Right cardiac atrium (tissue), 5 donors: ENCODE measurements at places on chromosomes 5 and 9.

- peak; percentile 66 for DNase-seq
These were observed 765 bp downstream of the MARCHF6 start for GRCh38 chr5:10354048-10354872.

DNA sequence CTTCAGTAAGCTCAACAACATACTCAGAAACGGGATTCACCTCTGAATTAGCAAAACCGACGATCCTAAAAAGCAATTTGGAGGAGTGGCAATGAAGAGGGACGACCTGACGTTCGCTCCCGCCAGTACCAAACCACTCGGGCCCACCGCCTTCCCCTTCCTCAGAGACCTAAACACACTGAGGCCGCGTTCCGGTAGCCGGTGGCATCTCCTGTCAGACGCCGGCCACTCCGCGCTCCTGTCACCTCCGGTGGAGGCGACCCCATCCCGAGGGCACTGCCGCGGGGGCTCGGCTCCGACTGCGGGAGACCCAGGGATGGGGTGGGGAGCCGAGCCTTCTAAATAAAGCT is 617 bp downstream of the PPP6C start:
- peak; percentile 71 for DNase-seq

- no peak for DNase-seq
These were observed 63.3 kb downstream of the PLPP1 start for GRCh38 chr5:55471468-55471867.

DNA sequence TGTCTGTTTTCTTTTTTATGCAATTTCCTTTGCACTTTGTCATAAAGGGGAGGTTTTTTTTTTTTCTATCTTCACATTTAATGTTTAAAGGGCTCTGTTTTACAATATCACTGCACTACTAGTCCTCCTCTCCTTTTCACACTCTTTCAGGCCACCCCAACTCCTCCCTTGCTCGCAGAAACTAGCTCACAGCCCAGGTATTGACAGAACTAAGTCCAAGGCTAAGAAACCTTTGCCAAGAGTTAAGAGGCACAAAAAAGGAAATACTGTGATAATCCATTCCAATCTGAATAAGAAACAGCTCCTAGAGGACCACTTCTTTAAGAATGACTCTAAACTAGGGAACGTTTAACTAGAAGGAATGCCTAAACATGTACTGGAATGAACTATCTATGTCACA is 1.1 kb upstream of the FGF10 start:
- DNase-seq = no peak

- DNase-seq = peak; percentile 88
These were observed 86.4 kb downstream of the GALNT10 start for GRCh38 chr5:154276973-154277331.

DNA sequence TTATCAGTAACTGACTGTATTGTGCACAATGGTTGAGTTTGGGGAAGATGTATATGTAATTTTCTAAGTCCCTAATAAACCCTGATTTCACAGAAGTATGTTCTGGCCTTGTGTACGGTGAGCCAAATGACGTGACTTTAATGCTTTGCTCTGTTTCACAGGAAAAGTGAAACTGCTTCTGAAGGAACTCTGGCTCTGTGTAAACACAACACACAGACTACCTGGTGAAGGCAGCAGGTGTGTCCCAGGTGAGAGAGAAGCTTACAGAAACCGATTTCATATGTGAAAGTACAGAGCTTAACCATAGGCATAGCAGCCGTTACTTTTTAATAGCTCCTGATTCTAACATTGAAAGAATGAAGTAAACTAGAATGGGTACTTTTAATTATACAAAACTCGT is 31.9 kb downstream of the ICE1 start:
- no peak for DNase-seq

DNA sequence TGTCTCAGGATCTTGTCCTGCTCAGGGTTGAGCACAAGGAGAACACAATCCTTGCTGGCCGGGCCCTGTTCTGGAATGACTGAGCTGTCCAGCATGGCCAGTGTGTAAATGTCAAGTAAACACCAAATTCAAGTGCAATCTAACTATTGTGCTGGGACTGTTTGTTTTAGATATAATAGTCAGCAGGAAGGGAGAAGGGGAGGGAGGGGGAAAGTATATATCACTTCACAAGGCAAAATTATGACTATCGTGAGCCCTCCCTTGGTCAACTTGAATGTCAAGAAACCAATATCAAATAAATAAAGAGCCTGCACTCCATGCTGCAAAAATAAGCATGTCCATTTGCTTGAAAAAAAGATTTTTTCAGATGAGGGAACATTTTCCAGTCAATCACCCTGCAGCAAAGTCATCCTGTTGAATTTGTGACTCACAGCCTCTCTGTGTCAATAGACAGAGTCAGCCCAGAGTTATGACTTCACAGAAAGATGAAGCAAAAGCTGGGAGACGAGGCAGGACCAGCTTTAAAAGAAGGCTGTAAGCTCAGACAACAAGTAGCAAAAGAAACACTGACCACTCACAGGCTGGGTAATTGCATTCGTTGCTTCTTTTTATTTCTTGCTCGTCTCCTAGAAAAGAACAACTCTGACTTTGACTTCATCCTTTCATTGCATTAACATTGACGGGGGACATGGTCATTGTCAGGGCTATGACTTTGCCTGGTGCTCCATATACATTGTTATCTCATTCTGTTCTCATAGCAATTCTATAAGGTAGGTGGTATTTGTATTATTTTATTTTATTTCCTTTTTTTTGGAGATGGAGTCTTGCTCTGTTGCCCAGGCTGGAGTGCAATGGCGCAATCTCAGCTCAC is 15.3 kb upstream of the KLF4 start:
- DNase-seq = peak; percentile 83

GRCh38 chr5:3103262-3103811 is 351.9 kb upstream of the IRX2 start:
- DNase-seq = no peak

- peak; percentile 97 for DNase-seq
These were observed 821 bp downstream of the CTNNA1 start for GRCh38 chr5:138753794-138754698.

GRCh38 chr9:108087781-108088180 is 598.2 kb upstream of the KLF4 start:
- DNase-seq = no peak

GRCh38 chr5:172832383-172833315 is 1.4 kb upstream of the ERGIC1 start:
- no peak for DNase-seq

- no peak for DNase-seq
These were observed 117.2 kb upstream of the TBCA start for GRCh38 chr5:77893225-77893860.

DNA sequence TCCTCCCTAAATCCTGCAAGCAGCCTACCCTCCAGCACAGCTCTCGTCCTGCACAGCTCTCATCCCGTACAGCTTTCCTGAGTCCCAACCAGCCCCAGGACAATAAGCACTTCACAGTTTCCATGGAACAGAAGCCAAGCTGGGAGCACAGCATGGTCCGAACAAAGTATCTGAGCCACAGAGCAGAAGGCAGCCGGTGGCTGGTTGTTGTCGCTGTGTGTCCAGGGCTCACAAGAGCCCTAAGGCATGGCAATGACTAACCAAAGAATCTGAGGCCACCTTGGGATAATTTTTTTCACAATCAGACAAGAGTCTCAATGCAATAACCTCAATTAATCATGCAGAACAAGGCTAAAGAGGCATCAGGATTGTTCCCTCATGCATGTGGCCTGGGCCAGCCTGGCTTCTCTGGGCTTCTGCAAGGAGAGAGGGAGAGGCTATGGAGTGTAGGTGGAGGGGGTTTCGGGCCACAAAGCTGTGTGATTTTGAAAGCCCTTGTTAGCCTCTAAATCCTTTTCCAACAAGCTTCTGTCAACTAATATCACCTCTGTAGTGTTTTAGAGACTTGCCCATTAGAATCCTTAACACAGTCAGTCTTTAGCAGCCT is 323.4 kb downstream of the PIK3R1 start:
- DNase-seq = no peak

GRCh38 chr5:140207250-140207964 is 32.4 kb downstream of the CYSTM1 start:
- no peak for DNase-seq

- peak; percentile 27 for DNase-seq
These were observed 159.2 kb downstream of the ZDHHC21 start for GRCh38 chr9:14533867-14534640.

DNA sequence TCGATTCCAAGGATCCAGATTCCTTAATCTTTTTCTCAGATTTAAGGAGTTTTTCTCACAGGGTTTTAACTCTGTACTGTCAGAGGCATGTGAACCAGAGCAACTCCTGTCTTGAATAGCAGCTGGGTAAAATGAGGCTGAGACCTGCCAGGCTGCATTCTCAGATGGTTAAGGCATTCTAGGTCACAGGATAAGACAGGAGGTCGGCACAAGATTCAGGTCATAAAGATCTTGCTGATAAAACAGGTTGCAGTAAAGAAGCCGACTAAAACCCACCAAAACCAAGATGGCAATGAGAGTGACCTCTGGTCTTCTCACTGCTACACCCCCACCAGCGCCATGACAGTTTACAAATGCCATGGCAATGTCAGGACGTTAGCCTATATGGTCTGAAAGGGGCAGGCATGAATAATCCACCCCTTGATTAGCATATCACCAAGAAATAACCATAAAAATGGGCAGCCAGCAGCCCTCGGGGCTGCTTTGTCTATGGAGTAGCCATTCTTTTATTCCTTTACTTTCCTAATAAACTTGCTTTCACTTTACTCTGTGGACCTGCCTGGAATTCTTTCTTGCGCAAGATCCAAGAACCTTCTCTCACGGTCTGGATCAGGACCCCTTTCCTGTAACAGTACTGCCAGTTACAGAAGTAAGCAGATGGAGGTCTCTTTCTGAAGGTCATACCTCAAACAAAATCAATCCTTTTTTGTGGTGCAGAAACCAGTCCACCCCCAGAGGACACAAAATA is 87.1 kb downstream of the SLC38A9 start:
- DNase-seq = no peak

- no peak for DNase-seq
These were observed 3.9 kb downstream of the QRFP start for GRCh38 chr9:130892477-130893304.
